Activated CD4-positive, alpha-beta T cell treated with anti-CD3 and anti-CD28 coated beads, Interleukin-2, amount 10 ng/mL, durations not matched to agents 7 days and 5 days (primary cell): ENCODE measurements at places on chromosomes 4 and X.

GRCh38 chrX:42714981-42715700, 62.8 kb downstream of the PPP1R2C start:
- DNase-seq = peak; percentile 34

DNA sequence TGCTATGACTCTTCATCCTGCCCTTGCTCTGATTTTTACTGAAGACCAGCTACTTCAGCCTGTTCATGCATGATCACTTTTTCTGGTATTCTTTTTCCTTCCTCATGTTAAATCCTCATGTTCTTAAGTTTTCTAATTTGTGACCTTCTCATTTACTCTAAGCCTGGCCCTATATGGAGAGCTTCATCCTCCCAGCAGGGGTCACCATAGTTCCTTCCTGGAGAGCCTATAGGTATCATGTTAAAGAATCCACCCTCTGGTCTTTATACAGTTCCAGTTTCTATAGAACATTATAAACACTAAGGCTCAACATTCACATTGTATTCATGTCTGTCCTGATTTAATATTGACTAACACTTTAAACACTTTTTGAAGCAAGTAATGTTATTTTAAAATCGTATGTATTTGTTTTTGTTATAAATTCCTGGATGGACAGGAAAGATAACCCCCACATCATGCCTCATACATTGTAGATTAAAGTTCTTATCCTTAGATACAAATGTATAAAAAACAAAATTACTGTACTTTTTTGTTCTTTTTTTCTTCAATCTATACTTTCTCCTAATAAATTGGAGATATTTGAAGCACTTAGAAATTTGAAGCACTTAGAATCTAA, 53.8 kb upstream of the OTUD4 start:
- DNase-seq = peak; percentile 73

GRCh38 chr4:184620212-184620867, 28.9 kb downstream of the CASP3 start:
- no peak for DNase-seq

DNA sequence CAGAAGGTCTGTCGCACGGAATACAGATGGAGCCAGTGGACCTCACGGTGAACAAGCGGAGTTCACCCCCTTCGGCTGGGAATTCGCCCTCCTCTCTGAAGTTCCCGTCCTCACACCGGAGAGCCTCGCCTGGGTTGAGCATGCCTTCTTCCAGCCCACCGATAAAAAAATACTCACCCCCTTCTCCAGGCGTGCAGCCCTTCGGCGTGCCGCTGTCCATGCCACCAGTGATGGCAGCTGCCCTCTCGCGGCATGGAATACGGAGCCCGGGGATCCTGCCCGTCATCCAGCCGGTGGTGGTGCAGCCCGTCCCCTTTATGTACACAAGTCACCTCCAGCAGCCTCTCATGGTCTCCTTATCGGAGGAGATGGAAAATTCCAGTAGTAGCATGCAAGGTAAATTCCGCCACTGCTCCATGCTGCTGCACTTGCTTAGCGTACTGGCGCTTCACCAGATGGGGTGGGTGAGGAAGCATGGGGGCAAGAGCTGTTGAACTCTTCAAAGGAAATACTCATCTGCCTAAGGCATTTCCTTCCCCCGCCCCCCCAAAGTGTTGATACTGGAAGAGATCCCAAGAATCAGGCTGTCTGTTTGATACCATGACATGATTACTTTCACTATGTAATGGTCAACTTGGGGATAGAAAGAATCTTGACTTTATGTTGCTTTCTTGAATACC, 24.8 kb downstream of the KLF3 start:
- no peak for DNase-seq

DNA sequence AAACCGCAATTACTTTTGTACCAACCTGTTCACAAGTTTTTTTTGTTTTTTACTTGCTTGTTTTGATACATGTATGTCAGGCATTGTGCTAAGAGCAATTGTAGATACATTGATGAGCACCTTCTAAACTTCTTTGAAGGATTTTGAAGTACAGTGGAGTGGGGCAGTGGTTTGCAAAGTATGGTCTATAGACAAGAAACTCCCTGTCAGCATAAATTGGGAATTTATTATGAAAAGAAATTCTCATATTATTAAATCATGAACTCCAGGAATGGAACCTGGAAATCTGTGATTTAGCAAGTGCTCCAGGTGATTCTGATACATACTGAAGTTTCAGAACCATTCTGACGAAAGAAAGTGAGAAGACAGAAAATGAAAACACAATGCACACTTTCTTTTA, 733.4 kb downstream of the C4orf33 start:
- no peak for DNase-seq

DNA sequence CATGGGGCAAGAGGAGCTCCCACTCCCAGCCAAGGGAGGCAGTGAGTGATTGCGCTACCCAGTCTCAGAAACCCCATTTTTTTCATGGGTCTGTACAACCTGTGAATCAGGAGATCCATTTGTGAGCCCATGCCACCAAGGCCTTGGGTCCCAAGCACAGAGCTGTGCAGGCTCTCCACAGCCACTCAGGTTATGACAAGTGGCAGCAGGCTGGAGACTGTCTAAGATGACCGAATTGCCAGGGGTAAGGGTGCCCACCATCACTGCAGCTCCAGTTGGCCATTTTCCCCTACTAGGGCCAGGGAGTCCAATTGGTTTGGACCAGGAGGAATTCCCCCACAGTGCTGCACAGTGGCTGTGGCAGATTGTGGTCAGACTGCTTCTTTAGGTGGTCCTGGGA, 407.5 kb upstream of the KLHL4 start:
- no peak for DNase-seq

DNA sequence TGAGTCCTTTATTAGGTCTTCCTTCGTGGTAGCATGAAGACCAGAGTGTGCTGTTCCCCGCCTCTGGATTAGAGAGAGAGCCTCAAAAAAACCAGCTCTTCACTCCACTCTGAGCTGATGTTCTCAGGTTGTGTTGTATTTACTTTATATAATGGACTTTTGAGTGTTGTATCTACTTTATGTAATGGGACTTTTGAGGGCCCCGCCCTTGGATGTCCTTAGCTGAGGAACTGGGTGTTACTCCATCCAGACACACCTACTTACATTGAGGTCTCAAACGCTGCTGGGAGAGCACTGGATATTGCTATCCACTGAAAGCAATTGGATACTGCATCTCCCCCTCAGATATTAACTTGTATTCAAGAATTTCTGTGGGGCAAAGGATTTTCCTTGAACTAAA, 28.2 kb downstream of the ATP8A1 start:
- DNase-seq = no peak

DNA sequence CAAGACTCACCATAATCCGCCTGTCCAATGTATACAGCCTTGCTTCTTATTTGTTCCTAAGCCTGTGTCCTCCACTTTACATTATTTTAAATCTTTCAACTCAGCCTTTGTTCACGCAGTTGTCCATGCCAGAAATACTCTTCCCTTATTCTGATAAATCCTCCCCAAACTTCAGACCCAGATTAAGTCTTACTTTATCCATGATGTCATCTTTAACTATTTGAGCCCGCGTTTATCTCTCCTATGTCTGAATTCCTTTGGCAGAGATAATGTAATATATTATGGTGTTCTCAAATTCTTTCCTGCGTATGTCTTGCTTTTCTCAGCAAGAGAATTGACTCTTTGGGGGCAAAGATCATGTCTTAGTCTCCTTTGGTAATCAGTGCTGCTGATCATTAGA, 129.6 kb downstream of the LUZP4 start:
- no peak for DNase-seq

GRCh38 chrX:107154787-107155620, 36.4 kb upstream of the RBM41 start:
- no peak for DNase-seq

- DNase-seq = no peak
These were observed 75.5 kb downstream of the AMMECR1 start for GRCh38 chrX:110242371-110242770.

DNA sequence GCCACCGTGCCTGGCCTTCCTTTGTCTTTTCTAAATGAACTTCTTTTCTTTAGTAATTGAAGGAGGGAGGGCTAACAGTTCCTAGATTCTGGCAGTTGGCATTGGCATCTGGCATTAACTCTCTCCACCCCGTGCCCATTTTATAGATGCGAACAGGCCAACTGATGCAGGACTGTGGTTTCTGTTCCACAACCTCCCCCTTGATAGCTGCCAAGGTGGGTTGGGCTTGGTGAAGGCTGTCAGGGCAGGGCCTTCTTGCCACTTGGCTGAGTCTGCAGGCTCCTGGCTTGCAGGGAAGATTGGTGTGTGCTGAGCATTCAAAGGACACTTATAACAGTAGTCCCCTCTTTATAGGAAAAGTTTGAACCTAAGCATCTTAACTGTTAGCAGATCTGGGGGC, 4.3 kb downstream of the SOWAHD start:
- DNase-seq = no peak

- no peak for DNase-seq
These were observed 6.6 kb upstream of the GUF1 start for GRCh38 chr4:44671636-44672035.

GRCh38 chrX:12878536-12878935, 11.7 kb downstream of the TLR7 start:
- DNase-seq = no peak

- no peak for DNase-seq
These were observed 4.0 kb downstream of the JAKMIP1 start for GRCh38 chr4:6196324-6196723.

GRCh38 chrX:105098812-105099211, 121.7 kb downstream of the TEX13A start:
- no peak for DNase-seq

DNA sequence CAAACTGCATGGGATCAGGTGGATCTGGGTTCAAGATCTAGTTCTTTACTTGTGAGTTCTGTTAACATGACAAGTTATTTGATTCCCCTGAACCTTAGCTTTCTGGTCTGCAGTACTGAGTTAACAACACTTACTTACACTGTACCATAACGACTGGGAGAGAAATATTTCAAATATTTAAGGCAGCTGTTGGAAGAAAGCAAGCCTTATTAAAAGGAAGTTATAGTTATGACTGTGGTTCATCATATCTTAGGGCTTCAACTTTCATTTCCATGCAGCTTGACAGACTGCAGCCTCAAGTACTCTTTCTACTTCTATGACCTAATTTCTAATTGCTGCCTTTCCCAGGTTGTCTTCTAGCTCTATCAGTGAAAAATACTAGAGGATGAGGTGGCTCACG, 40.0 kb upstream of the PDGFRA start:
- DNase-seq = no peak

DNA sequence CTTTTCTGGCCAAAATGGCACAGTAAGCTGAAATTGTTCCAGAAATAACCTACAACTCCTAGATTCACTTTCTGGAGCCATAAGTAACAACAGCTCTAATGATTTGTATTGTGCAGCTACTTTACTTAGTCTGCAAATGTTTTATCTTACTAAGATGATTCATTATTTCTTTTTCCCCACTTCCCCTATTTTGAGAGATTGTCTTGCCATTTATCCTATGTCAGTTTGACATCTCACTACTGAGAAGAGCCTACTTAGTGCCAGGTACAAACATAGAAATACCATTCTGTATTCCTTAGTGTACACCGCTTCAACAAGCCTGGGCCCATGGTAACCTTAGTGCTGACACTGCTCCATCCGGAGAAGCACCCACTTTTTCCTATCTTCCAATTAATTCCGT, 13.8 kb upstream of the STK26 start:
- no peak for DNase-seq

DNA sequence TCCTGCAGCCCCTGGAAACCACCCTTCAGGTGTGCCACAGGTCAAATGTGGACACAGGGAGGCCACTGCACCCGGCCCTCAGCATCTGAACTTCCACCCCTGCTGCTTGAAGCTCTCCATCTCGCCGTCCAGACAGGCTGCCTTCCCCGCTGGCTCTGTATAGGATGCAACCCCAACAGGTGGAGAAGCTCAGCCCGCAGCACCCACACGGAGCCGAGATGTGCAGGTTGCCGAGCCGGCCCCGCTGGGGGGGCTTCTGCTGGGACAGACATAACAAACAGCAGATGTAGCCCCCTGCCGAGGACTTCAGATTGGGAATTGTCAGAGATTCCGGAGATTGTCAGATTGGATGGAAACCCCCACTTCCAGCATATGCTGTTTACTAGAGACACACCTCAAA, 20.5 kb downstream of the TMEM187 start:
- no peak for DNase-seq

DNA sequence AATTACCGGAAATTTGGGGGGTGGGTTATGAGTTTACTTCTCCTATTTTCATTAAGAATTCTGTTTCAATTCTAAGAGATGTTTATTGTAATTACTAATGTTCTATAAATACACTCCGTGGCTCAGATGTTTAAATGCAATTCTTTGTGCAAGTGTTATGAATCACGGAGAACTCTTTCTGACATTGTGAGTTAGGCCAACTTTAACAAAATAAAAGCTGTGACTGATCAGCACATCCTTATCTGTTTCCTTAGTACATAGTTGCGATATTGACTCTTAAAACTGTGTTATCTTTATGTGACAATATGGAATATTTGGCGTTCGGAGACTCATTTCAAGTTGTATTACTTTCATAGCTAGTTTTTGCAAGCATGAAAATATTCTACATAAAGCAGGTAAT, 902 bp downstream of the KLHL4 start:
- DNase-seq = no peak

- no peak for DNase-seq
These were observed 27.3 kb upstream of the RBBP7 start for GRCh38 chrX:16897445-16897844.

DNA sequence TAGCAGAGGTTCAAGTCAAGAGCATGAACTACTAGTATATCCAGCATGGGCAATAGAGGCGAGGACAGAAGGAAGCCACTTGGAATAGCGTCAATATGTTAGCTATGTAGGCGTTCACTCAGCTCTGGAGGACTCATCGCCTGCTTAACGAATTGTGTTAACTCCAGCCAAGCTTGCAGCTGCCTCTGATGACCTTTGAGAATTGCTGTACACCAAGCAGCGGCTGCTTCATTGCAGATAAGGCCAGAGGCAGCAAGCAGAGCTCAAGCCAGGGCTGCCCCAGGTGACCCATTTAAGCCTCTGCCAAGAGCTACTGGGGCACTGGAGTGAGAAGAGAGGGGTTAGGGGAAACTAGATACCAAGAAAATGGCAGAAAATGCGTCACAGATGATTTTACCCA, 160.2 kb upstream of the IGFBP7 start:
- no peak for DNase-seq

DNA sequence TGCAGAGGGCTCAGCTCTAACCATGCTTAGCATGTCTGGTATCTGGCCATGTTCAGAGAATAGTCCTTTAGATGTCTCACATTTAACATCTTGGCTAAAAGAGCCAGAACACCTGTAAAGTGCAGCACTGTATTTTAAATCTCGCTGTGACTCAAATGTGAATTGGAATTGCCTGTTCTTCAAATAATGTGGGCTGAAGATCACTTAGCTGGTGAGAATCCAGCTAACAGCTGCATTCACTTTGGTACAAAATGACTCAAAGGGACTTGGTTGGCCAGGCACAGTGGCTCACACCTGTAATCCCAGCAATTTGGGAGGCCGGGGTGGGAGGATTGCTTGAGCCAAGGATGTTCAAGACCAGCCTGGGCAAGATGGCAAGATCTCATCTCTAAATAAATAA, 63.5 kb upstream of the PLAC8 start:
- DNase-seq = no peak

- DNase-seq = no peak
These were observed 323.9 kb upstream of the CASK start for GRCh38 chrX:42247241-42247640.

GRCh38 chr4:125072269-125072668, 242.5 kb upstream of the FAT4 start:
- no peak for DNase-seq
